Fibroblast of upper back skin (primary cell): ENCODE measurements at places on chromosomes 5 and 9.

DNA sequence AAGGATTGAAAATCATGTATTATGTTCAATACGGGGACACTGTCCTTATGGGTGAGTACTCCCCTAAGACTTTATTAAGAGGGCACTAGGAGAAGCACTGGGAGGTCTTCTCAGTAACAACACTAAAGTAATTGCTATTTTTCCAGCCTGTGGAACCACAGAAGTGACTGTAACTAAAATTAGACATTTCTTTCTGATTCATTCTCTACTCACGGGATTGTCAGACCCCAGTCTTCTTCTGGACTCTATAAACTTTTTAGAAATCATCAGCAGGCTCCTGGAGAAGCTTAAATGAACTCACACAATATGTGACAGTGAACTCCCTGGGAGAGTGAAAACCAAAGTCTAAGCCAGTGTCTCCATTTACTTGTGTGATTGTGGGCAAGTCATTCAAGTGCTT lies 14.5 kb downstream of the TLR4 start:
- peak; percentile 3 for DNase-seq

- DNase-seq = peak; percentile 0
These were observed 2331.9 kb downstream of the MAT2B start for GRCh38 chr5:165837286-165837685.

DNA sequence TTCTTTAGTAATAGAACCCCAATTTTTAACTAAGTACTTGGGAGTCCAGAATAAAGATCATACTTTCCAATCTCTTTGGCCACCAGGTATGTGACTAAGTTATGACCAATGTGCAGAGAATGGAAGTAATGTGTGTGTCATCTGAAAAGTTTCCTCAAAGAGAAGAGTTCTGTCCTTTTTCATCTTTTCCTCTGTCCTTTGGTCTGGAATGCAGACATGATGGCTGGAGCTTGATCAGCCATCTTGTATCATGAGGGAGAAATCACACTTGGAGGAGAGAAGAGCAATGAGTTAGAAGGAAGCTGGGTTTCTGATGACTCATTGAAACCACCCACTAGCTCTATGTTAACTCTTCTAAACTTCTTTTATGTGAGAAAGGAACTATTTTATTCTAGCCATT lies 5.5 kb upstream of the CPEB4 start:
- DNase-seq = peak; percentile 10

DNA sequence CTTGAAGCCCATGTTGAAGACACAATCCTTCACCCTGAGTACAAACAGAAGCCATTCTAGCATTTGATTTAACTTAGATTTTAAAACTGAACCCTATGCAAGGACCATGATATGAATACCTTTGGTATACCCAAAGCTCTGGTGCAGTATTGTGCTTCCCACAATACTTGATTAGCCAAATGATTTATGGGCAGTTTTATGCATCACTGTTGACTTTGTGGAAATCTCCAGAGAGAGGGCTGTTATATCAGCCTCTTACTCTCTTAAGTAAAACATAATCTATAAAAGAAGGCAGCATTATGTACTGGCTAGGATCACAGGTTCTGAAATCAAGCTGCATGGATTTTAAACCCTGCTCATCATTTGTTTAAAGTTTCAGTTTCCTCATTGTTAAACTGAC lies 762.8 kb downstream of the EFNA5 start:
- no peak for DNase-seq
